DMS79 treated with DMSO at 0.1 percent for 48 hours (cell line): ENCODE measurements at places on chromosomes 5 and 9.

DNA sequence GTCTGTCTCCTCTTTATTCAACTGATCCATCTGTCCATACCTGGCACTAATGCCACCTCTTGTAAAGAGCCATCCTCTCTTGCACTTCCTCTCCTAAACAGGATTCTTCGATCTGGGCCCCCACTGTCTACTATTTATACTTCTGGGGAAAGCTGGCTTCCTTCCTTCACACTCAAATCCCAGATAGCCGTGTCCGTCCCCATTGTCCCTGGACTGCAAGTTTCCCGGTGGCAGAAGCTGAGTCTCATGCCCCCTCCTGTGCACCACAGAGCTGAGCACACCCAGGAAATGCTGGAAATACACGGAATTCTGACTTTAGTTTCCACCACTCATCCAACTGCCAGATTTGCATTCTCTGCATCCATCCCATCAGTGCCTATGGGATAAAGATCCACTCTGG lies 84.0 kb downstream of the MARCHF11 start:
- no peak for DNase-seq

- peak; percentile 43 for DNase-seq
Observed at GRCh38 chr9:14992081-14992480, 81.9 kb upstream of the FREM1 start.

DNA sequence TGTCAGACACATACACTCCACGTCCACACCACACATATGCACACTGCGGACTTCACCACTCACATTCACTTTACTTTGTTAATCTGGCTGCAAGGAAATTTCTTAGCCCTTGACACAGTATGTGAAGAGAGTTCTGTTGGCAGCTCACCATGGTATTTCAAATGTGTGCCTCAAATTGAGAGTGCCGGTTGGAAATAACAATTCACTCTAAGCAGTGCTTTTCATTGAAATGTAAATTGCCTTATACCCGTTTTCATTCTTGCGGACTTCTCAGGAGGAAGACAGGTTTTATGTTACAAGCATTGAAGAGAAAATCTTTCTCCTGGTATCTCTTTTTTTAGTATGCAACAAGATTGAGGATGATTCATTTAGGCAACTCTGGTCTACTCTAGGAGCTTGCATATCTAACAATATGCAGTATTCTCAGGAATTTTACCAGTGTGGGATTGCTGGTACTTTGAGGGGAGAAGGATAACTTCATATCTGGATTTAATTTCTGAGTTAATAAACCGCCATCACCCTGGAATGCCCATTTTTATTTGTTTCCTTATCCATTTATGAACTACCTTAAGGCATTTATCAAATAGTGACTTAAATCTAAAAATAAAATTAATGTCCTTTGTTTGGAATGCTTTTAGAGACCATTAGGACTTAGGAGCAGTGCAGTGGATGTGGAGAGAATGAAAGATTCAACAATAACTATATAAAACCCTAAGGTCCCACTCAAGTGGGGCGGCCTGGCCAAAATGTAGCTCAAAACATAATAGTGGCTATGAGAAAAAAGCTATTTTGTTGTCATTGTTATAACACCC lies 87.0 kb downstream of the IQGAP2 start:
- DNase-seq: no peak

DNA sequence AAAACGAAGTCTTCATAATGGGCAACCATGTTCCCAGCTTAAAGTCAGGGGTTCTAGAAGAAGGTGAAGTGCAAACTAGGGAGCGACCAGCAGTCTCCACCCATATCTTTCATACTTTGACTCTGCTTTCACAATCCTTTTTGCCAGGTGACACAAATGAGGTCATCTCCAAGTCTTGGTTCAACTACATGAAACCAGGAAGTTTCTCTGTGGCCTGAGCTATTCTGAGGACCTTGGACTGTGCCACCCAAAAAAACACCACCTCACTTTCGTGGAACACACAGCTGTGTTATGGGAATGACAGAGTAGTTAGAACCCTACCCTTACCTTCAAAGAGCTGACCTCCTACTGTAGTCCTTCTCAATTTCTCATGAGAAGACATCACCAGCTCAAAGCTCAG lies 309.2 kb downstream of the AGTPBP1 start:
- no peak for DNase-seq

DNA sequence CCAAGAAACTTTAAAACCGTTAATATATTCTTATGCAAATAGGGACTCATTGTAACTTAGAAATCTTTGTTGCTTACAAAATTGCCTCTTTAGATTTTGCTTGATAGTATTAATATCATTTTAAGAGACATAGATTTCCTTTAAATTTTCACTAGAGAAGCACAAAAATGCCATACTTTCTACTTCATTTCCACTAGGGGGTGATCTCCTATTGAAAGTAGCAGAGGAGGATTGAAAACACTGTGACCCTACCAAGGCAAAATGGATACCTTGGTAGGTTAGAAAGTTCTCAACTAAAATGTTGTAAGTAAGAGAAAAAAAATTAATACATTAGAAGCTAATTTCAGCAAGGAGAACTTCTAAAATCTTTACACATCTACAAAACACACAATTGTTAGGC lies 204.9 kb downstream of the CHSY3 start:
- DNase-seq: no peak

GRCh38 chr5:139660923-139661814 lies 13.0 kb downstream of the CXXC5 start:
- DNase-seq: no peak

GRCh38 chr5:159448-160172 lies 31.7 kb upstream of the LRRC14B start:
- no peak for DNase-seq

- DNase-seq: no peak
Observed at GRCh38 chr5:69238760-69239251, 4.1 kb downstream of the CDK7 start.

DNA sequence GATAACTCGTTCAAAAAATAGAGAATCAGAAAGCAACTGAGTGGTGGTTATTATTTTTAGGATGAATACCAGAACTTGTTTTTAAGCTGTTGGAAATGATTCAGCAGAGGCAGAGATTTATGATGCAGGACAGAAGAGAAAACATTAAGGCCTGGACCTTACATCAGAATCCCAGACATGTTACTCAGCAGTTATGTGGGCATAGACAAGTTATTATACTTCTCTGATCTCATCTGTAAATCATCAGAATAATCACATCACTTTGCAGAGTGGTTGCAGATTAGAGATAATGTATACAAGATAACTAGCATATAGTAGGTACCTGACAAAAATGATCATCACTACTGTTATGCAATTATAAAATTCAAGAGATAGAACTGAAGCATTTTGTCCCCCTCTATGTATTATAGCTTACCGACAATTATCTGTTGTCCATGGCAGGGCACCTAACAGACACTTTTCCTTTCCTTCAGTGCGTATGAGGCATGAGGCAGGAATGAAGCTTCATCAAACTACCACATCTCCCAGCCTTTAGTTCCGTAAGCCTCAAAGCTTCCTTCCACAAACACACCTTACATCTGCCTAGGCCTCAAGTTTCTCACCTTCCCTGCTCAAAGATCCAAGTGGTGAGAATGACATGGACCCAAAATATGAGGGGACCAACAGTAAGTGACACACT lies 165.9 kb downstream of the DENND1A start:
- DNase-seq: no peak

DNA sequence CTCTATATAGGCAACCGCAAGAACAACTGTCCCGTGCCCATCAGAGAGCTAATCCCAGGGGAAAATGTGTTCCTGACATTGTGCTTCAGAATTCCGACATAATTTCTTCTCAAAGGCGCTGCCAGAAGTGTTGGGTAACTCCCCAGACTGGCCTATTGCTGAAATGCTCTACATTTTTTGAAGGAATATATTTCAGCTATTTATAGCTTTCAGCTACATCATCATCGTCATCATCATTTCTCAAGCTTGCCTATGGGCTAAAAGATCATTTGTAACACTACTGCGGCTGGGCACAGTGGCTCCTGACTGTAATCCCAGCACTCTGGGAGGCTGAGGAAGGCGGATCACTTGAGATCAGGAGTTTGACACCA lies 49.7 kb downstream of the MYO10 start:
- no peak for DNase-seq

- DNase-seq: no peak
Observed at GRCh38 chr5:17118631-17119030, 98.8 kb upstream of the BASP1 start.

- no peak for DNase-seq
Observed at GRCh38 chr5:105735704-105736103, 1935.0 kb downstream of the EFNA5 start.
